A375 (cell line): ENCODE measurements at places on chromosomes 16 and 17. TPM values are rescaled to one million over a fixed set of nuclear protein-coding genes. Genes with fewer than 3 reads are reported as not detected.

The TMEM95 gene
- not detected in 2 replicates for total RNA-seq

The IRX6 gene
- total RNA-seq: not detected in 2 replicates

The BCO1 gene
- total RNA-seq: 0.37 TPM in 1 of 2 replicates, not detected in the other

The DRC3 gene
- total RNA-seq: 2.0 and 2.9 TPM in 2 replicates

The PITPNM3 gene
- 1.1 TPM in 2 replicates for total RNA-seq

The ASB16 gene
- total RNA-seq: not detected in 2 replicates

The PTGES3L gene
- 0.30 and 0.69 TPM in 2 replicates for total RNA-seq

The CCL18 gene
- not detected in 2 replicates for total RNA-seq

The PYY gene
- total RNA-seq: not detected in 2 replicates

The HS3ST2 gene
- not detected in 2 replicates for total RNA-seq

The ZCCHC14 gene
- total RNA-seq: 3.2 and 3.4 TPM in 2 replicates

The GPRC5C gene
- total RNA-seq: 0.74 and 1.3 TPM in 2 replicates

The PYCARD gene
- total RNA-seq: not detected in 2 replicates

The NAA60 gene
- 9.6 and 15.4 TPM in 2 replicates for total RNA-seq
